ENCODE measurements at places on chromosomes 3 and 15. TPM values are rescaled to one million over a fixed set of nuclear protein-coding genes. Genes with fewer than 3 reads are reported as not detected.
A peak's percentile ranks its signal among the peaks of the same experiment; 100 is the strongest.

- DNase-seq: no peak
Observed at GRCh38 chr15:91949361-91949760, 95.9 kb downstream of the SLCO3A1 start.

DNA sequence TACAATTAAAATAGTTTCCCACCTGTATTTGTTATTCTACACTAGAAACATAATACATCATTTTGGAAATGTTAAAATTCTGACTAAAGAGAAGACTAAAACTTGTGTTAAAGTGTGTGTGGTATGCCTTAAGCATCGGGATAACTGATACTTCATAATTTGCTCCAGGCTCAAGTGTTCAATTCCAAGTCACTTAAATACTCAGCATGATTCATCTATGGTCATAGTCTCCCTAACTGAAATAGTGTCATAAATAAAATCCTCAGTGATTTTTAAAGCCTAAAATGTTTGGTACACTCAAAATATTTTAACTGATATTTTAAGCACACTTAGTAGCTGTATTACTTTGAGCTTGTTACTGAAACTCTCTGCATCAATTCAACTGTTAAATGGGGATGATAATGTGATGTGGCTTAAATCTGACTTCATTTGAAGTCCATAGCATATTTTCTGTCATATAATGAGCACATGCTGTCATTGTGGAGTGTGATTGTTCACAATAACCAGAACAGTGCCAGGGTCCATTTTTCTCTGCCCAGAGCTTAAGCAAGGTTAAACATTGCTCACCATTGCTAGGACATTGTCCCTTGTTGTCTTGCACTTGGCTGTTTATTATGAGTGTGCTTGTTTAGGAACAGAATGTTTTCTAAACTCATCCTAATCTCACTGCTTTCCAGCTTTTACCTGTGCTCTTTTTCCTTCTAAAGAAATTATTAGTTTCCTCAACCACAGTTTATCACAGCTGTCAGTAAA lies 122.2 kb downstream of the KLHL25 start:
- no peak for DNase-seq

DNA sequence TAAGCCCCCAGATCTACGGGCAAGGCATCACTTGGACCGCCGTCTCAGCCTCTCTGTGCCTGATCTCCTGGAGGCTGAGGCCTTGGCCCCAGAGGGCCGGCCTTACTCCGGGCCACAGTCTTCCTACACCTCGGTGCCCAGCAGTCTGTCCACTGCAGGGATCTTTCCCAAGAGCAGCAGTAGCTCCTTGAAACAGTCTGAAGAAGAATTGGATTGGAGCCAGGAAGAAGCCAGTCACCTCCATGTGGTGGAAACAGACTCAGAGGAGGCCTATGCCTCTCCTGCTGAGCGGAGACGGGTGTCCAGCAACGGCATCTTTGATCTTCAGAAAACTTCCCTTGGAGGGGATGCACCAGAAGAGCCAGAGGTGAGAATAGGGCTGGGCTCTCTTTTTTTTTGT lies 67.0 kb downstream of the MCTP2 start:
- DNase-seq: no peak

GRCh38 chr3:30548600-30548999 lies 57.8 kb upstream of the TGFBR2 start:
- peak; percentile 15 for DNase-seq

DNA sequence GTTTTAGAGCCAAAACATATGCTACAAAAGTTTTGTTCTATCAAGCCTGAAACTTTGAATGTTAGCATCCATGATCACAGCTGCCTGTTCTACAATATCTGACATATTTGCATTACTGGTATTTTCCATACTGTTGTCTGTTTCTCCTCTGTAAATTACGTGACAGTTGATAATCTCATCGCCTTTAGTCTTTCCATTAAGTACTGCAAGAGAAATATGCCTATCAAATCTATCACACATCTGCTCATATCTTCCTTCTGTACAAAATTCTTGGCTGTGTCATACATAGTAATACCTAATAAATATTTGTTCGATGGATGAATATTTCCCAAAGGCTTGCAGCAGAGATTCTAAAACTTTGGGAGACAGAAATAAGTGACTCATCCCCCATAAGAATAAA lies 717.3 kb downstream of the OTOL1 start:
- DNase-seq: no peak

DNA sequence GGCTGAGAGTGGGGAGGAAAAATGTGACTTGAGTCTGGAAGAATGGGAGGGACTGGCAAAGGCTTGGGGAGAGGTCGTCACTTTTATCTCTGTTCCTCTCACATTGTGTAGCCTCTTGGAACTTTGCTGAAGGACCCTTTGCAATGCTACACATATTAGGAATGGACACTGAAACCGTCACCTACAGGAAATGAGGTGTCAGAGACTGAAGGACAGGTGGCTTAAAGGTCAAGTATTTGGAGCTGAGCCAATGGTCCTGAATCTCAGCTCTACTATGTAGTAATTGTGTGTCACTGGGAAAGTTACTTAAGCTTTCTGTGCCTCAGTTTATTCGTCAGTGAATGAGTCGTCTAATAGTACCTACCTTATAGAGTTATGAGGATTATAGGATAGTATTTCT lies 14.7 kb downstream of the MCTP2 start:
- DNase-seq: no peak

DNA sequence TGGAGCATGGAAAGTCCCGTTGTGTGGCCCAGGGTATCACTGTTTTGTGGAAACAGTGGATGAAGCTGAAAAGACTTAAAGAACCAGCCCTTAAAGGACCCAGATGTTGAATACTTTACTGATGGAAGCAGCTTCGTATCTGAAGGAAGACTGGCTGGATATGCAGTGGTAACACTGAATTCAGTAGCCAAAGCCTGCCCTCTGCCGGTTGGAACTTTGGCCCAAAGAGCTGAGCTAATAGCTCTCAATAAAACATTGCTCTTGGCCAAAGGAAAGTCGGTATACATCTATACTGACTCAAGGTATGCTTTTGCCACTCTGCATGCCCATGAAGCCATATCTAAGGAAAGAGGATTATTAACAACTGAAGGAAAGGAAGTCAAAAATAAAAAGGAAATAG lies 885.4 kb downstream of the PDCD6IP start:
- DNase-seq: no peak

- no peak for DNase-seq
Observed at GRCh38 chr3:25911525-25912295, 121.8 kb downstream of the OXSM start.

DNA sequence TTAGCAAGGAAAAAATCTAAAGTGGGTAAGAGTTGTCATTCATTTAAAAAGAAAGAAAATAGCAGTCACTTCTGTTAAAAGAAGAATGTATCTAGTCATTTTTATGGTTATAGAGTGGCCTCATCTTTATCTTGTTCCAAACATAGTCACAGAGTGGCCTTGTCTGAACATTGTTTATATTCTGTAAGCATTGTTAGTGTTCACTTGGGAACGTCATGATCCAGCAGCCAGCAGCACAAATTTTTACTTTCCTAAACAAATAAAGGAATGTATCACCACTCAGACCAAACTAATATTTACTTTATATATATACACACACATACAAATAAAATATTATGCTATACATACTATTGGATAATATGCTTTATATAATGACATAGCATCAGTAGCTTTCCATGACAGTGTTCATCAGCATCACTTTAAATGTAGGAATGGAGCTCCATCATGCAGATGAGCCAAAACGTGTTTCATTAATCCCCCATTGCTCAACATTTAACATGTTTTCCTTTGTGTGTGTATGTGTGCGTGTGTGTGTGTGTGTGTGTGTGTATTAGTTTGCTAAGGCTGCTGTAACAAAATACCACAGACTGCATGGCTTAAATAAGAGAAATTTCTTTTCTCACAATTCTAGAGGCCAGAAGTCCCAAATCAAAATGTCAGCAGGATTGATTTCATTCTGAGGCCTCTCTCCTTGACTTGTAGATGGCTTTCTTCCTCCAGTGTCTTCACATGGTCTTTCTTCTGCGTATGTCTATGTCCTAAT lies 39.6 kb upstream of the GYG1 start:
- DNase-seq: no peak

CADPS gene
- total RNA-seq: not detected

CYP11A1 gene
- total RNA-seq: not detected

HCLS1 gene
- total RNA-seq: 234 TPM

All from activated T-helper 1 cell treated with anti-CD3 and anti-CD28 coated beads, Interleukin-12 subunit alpha, Interleukin-12 subunit beta, Interleukin-2, Interleukin-4 antibody, amounts not matched to agents 30 ng/mL and 10 ng/mL and 1 ng/mL, durations not matched to agents 14 hours and 24 hours and 36 hours (primary cell).